ENCODE measurements at places on chromosomes 3 and 15.

DNA sequence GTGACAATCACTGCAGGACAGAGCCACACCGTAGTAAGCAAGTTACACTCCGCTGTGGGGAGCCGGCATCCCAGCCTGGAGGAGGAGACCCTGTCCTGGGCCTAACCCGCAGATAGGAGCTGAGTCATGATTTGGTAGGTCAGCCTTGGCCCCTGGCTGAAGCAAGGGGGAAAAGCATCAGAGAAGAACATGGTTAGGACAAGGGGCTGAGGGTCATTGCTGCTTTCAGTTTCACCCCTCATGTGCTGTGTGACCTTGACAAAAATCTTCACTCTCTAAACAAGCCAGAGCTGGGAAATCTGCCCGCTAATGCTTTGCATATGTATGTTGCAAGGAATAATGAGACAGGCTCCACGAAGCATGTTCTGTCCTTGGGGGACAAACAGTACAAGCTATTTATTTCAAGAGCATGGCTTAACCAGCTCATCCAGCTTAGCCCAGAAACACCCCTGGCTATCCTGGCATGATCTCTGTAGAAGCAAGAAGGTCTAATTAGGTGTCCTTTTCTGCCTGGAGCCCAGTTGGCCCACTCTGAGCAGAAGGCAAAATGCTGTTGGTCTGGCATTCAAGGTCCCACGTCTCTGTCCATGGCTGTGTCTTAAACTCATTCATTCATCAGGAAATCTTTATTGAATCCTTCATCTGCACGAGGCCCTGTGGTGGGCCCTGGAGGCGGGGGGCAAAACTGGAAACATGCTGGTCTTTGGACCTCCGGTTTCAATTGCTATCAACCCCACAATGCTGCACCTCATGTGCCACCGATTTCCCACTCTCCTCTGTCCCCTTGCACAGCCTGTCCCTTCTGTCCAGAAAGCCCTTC is 221.3 kb upstream of the LYSMD4 start:
- no peak overlapping the region for H3K27ac ChIP-seq
- no peak for DNase-seq
- H3K4me1 ChIP-seq, result no peaks in the 10 kb centered on the region
- no peaks in the 10 kb centered on the region for H3K27me3 ChIP-seq
- H3K4me3 ChIP-seq, result no peak overlapping the region
- H3K36me3 ChIP-seq, result no peaks in the 10 kb centered on the region

DNA sequence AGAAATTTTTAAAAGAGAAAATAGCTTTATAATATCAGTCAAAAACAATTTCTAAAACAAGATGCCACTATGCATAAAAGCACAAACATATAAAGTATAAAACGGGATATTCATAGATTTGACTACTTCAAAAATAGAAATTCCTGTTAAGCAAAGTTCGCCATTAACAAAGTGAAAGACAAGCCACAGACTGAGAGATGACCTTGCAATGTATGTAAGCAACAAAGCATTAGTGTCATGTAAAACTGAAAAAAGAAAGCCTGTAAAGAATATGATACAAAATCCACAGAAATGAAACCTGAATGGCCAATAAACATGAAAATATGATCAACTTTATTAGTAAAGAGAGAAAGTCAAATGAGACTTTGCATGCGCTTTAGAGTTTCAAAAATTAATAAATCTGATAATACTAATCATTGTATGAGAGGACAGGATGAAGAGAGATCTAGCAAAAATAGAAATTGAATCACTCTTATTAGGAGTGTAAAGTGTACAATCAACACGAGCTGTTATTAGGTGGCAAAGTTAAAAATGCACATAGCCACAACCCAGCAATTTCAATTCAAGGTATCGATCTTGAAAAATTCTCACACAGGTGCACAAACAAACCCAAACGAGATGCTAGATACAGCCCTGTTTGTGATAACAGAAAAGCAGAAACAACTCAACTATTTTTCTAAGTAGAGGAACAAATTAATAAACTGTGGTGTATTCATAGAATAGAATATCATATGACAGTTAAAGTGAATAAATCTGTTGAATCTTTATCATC is 173.6 kb downstream of the MECOM start:
- H3K4me3 ChIP-seq, result no peak overlapping the region
- H3K27me3 ChIP-seq, result no peaks in the 10 kb centered on the region
- no peaks in the 10 kb centered on the region for H3K4me1 ChIP-seq
- no peak overlapping the region for H3K27ac ChIP-seq
- H3K36me3 ChIP-seq, result no peaks in the 10 kb centered on the region

DNA sequence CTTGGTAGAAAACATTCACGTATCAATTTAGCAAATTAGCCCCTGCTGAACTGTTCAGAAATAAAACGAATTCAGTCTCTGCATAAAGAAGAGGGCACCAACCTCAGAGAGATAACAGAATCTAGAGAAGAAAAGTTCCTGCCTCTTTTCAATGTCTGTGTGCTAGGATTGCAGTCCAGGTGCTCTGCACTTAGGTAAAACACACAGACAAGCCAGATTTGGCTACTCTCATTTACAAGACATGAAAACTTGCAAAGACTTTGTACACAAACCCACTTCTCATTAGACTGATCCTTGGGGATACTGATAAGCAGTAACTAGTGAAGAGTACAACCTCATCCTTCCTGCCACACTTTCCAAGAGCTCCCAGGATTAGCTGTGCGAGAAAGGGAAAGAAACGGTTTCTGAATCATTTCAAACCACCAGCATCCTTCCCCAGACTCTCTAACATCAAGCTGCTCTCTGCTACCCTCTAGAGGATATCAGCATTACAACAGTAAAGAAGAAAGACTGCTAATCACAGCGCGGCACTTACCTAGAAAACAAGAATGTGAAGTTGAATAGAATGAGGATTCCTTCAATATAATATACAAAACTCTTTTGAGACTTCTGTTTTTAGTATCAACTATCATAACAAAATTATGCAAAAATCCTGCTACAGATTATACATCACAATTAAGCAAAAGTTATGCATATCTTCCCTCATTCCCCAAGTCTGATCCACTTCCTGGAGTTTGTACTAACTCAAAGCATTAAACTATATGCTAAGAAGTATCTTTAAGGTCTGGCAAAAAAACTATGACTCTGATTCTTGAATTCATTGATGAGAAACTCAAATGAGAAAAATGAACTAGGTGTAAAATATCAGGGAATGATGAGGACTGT is 306.4 kb downstream of the MAGI1 start:
- H3K4me3 ChIP-seq, result no peak overlapping the region
- no peaks in the 10 kb centered on the region for H3K4me1 ChIP-seq
- H3K36me3 ChIP-seq, result no peaks in the 10 kb centered on the region
- DNase-seq, result peak; percentile 29

DNA sequence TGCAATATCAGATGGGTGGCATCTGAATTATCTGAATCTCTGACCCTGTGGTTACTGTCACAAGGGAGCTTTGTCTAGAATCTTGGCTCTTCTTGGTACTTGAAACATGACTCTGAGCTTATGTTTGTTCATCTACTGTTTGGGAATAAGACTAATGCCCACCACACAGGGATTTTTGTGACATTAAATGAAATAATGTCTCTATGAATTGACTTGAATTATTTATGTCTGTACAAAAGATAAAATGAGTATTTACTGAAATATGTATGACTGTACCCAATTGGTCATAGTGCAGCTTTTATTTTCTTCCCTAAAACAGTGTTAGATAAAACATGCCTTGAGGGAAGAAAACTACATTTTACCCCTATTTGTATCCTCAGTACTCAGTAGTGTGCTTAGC is 87.9 kb upstream of the ZPLD1 start:
- H3K4me1 ChIP-seq, result no peaks in the 10 kb centered on the region
- no peak for DNase-seq
- no peak overlapping the region for H3K27ac ChIP-seq
- no peaks in the 10 kb centered on the region for H3K36me3 ChIP-seq
- H3K4me3 ChIP-seq, result no peak overlapping the region

DNA sequence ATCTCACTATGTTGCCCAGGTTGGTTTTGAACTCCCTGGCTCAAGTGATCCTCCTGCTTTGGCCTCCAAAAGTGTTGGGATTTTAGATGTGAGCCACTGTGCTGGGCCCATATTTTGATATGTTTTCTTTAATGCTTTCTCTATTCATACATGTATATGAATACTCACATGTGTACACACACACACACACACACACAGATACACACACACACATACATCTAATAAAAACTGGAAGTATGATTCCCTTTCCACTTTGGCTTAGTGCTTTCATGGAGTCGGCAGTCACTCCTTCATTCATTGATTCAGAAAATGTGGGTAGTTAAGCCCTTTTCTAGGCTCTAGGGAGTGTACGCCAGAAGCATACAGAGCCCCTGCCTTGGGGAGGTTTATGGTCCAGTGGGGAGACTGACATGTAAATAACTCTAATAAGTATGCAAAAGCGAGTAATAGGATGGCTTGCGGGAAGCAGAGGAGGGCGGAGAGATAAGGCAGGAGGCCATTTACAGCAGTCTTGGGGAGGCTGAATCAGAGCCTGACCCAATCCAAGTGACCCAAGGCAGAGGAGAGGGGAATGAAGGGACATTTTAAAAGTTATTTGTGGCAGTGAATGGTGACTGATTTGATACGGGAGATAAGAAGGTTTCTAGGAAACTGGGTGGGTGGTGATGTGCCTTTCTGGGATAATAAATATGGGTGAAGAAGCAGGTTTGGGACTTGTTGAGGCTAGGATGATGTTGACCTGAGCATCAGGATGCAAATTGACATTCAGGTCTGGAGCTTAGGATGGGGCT is 32.5 kb upstream of the TATDN2 start:
- DNase-seq, result no peak
- no peak overlapping the region for H3K4me3 ChIP-seq
- no peak overlapping the region for H3K27ac ChIP-seq
- H3K36me3 ChIP-seq, result no peaks in the 10 kb centered on the region
- H3K4me1 ChIP-seq, result peaks cover 13% of the 10 kb centered on the region

DNA sequence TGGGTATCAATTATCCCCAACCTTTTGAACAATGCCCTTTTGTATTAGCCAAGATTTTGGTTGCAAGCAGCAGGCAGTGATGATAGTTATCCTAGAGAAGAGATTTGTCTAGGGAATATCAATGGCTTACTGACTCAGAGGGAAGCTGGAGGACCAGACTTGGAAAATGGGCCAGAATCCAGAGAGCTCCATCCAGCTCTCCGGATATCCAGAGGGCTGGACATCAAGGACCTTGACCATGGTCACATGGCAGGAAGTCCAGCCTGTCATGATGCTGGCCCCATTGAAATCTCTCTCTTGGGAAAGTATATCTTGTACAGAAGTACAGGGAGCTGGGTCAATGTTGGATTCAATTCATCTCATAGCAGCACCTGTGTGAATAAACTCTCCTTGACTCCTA is 148.5 kb upstream of the PDZRN3 start:
- H3K4me1 ChIP-seq, result no peaks in the 10 kb centered on the region
- no peaks in the 10 kb centered on the region for H3K27me3 ChIP-seq
- no peaks in the 10 kb centered on the region for H3K36me3 ChIP-seq
- no peak overlapping the region for H3K27ac ChIP-seq

DNA sequence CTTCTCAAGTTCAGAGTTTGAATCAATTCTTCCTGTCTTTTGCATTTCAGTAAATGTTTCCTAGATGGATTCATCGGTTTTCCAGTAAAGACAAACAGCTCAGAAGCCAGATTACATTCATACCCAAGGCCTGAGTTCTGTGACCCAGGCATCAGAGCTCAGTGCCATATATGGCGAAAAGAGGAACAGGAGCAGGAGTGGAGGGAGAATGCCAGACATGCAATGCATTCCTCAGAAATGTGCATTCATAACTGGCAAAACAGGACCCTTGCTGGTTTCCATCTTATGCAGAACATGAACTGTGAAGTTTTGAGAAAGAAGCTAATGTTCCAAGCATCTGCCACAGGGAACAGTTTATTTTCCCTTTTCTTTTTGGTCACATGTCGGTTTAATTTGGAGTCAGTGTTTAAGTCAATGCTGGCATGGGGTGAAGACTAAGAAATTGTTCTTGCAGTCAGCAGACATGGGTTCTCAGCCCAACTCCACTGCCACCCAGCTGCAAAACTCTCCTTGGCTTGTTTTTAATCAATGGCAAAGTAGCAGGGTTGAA is 116.5 kb downstream of the LPP start:
- H3K27ac ChIP-seq, result no peak overlapping the region
- H3K4me3 ChIP-seq, result no peak overlapping the region
- H3K27me3 ChIP-seq, result no peaks in the 10 kb centered on the region
- H3K4me1 ChIP-seq, result peaks cover 64% of the 10 kb centered on the region

DNA sequence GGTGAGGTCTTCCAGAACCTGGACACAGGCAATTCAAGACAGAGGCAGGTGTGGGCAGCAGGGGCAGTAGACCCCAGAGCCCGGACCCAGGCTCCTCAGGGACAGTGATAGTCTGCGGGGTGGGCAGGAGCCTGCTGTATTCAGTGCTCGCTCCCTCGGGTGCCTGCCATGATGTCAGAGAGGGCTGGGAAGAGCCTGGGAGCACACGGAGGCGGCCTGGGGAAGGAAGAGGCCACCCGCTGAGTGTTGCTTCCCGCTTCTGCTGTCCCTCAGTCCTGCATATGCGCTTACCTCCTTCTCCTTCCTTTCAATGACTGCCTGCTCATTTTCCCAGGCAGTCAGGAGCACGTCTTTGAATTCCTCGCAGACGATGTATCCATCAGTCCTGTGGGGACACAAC is 22.8 kb downstream of the TMEM43 start:
- no peak overlapping the region for H3K27ac ChIP-seq
- H3K4me1 ChIP-seq, result peaks cover 25% of the 10 kb centered on the region
- no peak for DNase-seq
- H3K36me3 ChIP-seq, result peaks cover 3% of the 10 kb centered on the region

GRCh38 chr3:48406443-48407431 is 23.1 kb downstream of the PLXNB1 start:
- H3K27ac ChIP-seq, result no peak overlapping the region
- H3K36me3 ChIP-seq, result peaks cover 2% of the 10 kb centered on the region
- no peak overlapping the region for H3K4me3 ChIP-seq
- no peaks in the 10 kb centered on the region for H3K27me3 ChIP-seq
- H3K4me1 ChIP-seq, result peaks cover 25% of the 10 kb centered on the region

DNA sequence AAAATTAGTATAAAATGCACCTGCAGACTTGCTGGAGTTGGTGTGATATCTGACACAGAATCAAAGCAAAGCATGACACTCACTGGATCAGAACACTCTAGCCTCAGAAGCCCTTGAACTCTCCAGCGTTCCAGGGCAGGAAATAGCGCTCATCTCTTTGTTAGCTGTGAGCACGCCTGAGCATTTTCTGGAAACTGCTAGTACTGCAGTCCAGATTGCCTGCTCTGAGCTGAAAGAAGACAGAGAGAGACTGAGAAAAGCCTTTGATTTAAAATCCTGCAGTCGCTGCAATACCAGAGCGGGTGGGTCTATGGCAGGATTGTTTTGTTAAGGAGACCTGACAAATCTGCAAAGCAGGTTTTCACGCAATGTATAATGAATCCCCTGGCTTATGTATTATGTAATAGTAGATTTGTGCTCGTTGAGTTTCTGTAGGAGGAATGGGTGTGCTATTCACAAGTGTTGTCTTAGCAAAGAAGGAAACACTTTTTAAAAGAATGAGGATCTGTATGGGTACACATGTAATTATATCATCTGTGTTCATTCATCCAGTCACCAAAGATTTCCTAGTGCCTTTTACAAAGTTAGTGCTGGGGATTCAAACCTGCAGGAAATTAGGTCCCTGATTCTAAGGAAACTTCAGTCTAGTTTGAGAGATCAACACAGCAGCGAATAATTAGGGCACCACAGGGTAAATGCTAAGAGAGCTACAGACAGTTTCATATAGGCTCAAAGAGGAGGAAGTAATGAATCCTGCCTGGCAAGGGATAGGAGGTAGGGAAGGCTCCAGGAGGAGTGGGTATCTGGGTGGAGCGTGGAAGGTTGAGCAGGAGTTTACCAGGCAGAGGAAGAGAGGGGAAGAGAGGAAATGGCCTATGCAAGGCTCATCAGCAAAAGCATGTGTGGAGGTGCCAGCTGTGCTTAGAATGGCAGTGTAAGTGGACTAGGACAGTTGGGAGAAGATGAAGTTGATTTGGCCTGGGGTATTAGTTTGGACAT is 26.1 kb upstream of the MGLL start:
- no peaks in the 10 kb centered on the region for H3K36me3 ChIP-seq
- H3K4me1 ChIP-seq, result no peaks in the 10 kb centered on the region
- no peaks in the 10 kb centered on the region for H3K27me3 ChIP-seq
- no peak overlapping the region for H3K27ac ChIP-seq

Measured in HCT116 (cell line).